Left cardiac atrium (tissue), 4 donors: ENCODE measurements at places on chromosomes 5 and 9.

GRCh38 chr5:8585230-8586018, 716.5 kb downstream of the MTRR start:
- DNase-seq, result no peak

DNA sequence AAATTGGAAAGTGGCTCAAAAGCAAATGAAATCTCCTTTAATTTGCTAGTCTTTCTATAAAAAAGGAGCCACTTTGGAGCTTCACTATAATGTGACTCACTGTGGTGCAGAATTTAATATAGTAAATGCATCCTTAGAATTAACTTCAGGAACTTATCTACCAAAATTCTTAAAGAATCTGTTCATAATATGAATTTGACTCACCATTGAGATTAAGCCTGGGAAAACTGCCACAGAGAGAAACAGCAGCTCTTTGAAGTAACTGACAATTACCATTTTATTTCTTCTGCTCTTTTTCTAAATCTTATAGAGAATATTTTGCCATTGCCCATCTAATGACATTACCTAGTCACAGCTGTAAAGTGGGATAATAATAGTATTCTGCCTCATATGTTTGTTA, 211.9 kb upstream of the CDH6 start:
- DNase-seq, result no peak

GRCh38 chr5:55578771-55579170, 44.0 kb upstream of the PLPP1 start:
- no peak for DNase-seq

GRCh38 chr5:51389288-51389576, 6.0 kb downstream of the ISL1 start:
- no peak for DNase-seq

- no peak for DNase-seq
Observed at GRCh38 chr5:90153031-90153430, 256.5 kb downstream of the CETN3 start.
